ENCODE measurements at places on chromosomes 1 and 21.

- no peak for DNase-seq
Measured at GRCh38 chr1:21298981-21299391, 8.7 kb upstream of the ECE1 start.

GRCh38 chr1:165052936-165053335 is 303.6 kb downstream of the LMX1A start:
- no peak for DNase-seq

GRCh38 chr1:25700144-25700523 is 83.5 kb downstream of the MAN1C1 start:
- peak; percentile 78 for DNase-seq

DNA sequence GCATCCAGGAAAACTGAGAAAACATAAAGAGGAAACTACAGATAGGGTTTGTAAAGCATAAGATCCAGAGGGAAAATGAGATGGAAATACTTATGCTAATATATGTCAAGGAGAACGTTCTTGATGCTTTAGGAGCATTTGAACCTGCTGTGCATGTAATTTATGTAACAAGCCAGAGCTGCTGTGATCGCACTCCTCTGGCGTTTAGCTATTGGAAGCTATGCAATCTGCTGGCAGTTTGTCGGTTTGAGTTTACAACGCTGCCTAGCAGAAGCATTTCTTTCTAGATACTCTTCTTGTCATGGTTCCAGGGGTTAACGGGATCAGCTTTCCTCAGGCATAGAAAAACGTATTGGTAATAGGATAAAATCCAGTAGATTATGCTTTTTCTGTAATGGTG is 182.7 kb downstream of the KCNH1 start:
- DNase-seq, result no peak

GRCh38 chr1:6591644-6592043 is 11.0 kb downstream of the KLHL21 start:
- DNase-seq, result no peak

- DNase-seq, result peak; percentile 53
Measured at GRCh38 chr1:110337704-110338308, 1.4 kb upstream of the RBM15 start.

DNA sequence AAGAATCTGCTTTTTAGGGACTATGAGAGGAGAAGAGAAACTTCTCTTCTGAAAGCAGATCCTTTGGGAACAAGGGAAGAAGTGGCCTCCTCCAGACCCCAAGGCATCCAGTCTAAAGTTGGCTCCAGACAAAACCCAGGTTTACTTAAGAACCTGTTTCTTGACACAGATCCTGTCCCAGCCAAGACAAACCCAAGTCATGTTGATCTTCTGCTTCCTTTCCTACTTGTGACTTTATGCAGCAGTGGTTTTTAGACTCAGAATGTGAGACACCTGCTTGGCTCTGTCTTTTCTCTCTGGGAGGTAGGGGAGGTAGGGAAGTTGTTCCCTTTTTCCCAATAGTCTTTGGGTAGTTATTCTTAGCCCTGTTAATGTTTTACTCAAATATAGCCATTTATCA is 38.3 kb downstream of the ELAPOR1 start:
- no peak for DNase-seq

DNA sequence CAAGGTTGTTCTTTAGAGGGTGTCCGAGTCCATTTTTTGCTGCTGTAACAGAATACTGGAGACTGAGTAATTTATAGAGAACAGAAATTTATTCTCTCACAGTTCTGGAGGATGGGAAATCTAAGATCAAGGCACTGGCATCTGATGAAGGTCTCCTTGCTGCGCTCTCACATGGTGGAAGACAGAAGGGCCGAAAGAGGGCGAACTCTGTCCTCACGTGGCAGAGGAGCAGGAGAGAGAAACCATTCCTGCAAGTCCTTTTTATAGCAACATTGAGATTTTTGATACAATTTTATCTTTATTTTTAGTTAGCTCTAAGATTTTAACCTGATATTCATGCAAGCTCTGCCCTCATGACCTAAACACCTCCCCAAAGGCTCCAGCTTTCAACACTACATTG is 48.3 kb downstream of the ATG4C start:
- no peak for DNase-seq

DNA sequence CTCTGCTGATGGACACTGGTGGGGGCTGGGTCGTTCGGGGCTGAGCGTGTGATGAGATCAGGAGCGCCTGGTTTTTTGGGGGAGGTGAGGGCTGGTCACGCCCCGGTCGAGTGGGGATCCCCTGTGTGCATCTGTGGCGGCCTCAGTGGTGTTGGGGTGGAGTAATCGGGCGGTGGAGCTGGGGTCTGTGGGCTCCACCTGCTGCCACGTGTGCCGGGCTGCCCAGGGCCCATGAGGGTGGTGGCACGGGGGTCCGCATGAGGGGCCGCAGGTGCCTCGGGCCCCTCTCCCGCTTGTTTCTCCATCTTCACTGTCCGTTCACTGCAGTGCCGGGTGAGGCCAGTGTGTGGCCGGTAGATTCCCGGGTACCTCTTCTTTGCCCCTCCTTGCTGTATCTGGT is 17.2 kb downstream of the PRKCZ start:
- DNase-seq, result peak; percentile 39

GRCh38 chr21:33751120-33751519 is 108.8 kb downstream of the ITSN1 start:
- DNase-seq, result no peak

DNA sequence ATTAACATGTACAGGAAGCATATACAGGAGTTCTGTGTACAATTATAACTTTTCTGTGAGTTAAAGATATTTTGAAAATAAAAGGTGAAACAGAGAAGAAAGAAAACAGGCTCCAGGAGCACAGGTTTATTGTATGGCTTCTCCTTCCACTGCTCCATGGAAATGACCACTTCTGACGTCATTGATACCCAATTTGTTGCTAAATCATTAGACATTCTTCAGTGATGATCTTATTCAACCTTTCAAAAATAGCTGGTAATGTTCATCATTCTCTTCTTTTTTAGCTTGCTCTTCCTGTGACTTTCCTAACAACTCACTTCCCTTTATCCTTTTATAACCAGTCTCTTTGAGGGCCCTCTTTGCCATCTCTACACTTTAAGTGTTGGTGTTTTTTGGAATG is 77.8 kb downstream of the KCNK2 start:
- DNase-seq, result no peak

GRCh38 chr1:200895801-200896530 is 1.3 kb downstream of the INAVA start:
- no peak for DNase-seq

DNA sequence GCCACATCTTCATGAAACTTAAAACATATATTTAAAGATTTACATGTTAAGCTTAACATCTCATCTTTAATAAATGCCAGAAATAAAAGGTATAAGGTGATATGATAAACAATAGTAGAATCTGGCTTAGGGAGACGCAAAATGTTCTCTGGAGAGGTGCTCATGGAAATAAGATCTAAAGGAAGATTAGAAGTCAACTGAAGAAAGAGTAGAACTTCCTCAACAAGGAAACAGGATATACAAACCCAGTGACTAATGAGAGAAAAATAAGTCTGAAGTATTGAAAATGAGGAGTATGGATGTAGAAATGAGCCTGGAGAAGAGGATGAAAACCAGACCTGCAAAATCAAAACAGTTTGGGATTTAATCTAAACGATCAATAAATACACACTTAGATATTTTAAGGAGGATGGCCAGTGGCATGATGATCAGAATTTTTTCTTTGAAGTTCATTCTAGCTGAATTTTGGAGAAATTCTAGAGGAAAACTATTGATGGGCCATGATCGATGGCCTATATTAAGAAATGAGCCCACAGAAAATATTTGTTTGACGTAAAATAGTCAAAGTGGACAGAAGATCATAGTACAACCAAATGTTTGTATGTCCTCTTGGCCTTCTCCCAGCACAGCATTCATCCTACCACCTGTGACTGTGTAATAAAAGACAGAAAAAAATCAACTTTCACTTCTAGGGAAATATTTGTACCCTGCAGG is 387.9 kb upstream of the PTBP2 start:
- no peak for DNase-seq

GRCh38 chr1:15992582-15993500 is 11.2 kb upstream of the SRARP start:
- no peak for DNase-seq

- no peak for DNase-seq
Measured at GRCh38 chr1:30012455-30013440, 710.6 kb downstream of the MATN1 start.

DNA sequence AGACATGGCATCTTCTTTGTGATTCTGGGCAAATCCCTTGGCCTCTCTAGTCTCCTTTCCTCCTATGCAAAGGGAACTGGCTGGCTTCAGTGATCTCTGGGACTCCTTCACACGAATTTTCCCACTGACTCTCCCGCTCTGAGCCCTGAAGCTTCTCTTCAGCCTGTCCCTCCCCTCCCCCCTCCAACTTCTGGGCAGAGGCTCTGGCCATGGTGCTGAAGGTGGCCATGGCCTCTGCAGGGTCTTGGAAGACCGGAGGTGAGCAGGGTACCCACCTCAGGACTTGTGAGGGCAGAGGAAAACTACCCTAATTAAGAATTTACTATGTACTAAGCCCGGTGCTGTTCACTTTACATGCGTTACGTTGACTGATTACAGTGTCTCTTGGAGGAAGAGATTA is 29.4 kb upstream of the POU3F1 start:
- no peak for DNase-seq

- DNase-seq, result no peak
Measured at GRCh38 chr1:166189126-166189525, 22.3 kb upstream of the FAM78B start.

GRCh38 chr1:234433563-234434285 is 45.3 kb downstream of the TARBP1 start:
- no peak for DNase-seq

- no peak for DNase-seq
Measured at GRCh38 chr1:213264531-213264930, 213.5 kb downstream of the RPS6KC1 start.

DNA sequence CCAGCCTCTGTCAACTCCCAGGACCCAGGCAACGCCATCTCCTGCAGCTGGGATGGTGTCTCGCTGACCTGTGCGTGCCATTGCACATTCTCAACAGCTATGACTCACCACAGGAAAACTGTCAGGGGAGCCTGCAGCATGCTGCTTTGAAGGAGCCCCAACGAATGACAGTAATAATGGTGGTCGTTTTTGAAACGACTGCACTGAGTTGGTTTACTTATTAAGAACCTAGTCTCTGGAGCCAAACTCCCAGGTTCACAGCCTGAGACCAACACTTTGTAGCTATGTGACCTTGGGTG is 21.6 kb downstream of the TCEA3 start:
- DNase-seq, result peak; percentile 51

DNA sequence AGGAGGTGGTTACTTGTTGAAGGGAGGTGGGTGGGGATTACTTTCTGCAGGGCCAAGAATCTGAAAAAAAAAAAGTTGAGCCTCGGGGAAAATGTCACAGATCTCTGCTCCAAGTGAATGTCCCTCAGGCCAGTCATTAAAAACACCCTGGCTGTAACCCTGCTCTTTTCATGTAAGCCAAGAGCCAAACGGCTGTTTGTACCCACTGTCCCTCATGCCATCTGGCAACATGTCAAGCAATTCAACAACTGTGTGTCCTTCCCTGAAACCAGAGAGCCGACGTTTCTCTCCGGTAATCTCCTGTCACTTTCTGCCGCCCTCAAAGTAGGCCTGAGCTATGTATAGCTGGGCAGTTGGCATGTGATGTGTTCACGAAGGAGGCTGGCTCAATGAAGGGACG is 14.7 kb downstream of the CASQ2 start:
- peak; percentile 79 for DNase-seq

GRCh38 chr1:193540511-193540910 is 354.1 kb upstream of the B3GALT2 start:
- DNase-seq, result no peak

- DNase-seq, result no peak
Measured at GRCh38 chr1:230125640-230126528, 58.8 kb downstream of the GALNT2 start.

GRCh38 chr1:6922096-6922931 is 137.1 kb downstream of the CAMTA1 start:
- DNase-seq, result peak; percentile 69

GRCh38 chr1:183876309-183876708 is 71.4 kb downstream of the RGL1 start:
- DNase-seq, result no peak

- DNase-seq, result no peak
Measured at GRCh38 chr1:67619080-67619479, 65.9 kb upstream of the GADD45A start.

- DNase-seq, result no peak
Measured at GRCh38 chr1:119372503-119373086, 4.0 kb downstream of the HAO2 start.

DNA sequence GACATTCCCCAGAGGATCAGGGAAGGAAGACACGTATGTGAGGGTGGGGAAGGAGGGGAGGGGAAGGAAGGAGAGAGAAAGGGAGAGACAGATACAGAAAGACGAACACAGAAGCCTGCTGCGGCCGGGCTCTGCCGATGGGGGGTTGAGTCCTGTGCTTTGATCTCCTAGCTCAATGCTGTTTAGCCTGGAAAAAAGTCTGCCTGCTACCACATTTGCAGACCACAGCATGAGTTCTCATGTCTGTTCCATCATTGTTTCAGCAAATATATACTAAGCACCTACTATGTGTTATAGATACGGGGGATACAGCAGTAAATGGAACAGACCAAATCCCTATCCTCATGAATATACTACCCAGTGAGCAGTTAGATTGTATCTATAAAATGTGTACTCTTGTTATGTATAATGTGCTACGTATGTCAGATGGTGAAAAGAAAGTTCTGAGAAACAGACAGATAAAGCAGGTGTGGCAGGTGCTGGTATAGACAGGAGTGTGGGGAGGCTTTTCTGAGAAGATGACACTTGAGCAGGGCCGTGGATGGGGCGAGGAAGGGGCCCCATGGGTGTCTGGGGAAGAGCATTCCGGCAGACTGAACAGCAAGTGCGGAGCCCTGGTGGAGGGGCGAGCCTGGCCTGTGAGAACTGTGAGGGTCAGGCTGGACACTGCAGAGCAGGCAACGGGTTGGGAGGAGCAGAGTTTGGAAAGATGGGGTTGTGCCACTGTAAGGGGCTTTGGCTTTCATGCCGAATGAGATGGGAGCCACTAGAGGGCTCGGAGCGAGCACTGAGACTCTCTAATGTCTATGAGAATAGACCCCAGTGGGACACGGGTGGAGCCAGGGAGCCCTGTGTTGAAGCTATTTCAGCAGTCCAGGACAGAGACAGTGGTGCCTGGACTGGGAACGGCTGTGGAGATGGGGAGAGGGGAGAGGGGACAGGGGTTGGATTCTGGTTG is 34.1 kb downstream of the KIAA1614 start:
- DNase-seq, result no peak

GRCh38 chr1:6357243-6357936 is 36.2 kb downstream of the ACOT7 start:
- DNase-seq, result no peak

GRCh38 chr1:11611638-11612327 is 42.4 kb downstream of the FBXO2 start:
- DNase-seq, result no peak
